Activated CD4-positive, alpha-beta T cell treated with anti-CD3 and anti-CD28 coated beads, Interleukin-2, amount 50 U/mL, for 4 hours (primary cell): ENCODE measurements at places on chromosomes 7 and 10.

DNA sequence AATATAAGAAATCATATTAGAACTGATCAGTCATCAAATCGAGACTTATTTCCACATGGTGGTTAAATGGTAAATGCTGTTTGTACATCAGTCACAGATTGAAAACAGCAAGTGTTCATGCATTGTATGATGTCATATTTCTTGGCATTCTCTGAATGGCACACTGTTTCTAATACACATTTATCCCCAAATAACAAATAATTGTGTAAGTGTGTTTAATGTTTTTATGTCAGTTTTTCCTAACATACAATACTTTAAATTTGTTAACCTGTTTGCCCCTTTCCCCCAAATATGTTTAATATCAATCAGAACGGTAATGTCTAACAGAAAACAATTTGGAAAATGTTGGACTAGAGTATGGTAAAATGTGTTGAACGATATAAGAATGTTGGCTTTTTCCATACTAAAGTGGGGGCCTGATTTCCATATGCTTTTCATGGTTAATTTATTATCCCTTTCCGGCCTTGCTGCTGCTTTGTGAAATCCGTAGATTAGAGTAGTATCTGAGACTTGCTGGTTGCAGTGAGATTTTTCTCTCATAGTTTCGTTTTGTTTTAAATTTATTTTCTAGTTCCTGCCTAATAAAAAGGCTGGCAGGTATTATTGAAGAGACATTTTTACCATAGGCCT is 23.7 kb downstream of the RAB18 start:
- DNase-seq, result no peak

DNA sequence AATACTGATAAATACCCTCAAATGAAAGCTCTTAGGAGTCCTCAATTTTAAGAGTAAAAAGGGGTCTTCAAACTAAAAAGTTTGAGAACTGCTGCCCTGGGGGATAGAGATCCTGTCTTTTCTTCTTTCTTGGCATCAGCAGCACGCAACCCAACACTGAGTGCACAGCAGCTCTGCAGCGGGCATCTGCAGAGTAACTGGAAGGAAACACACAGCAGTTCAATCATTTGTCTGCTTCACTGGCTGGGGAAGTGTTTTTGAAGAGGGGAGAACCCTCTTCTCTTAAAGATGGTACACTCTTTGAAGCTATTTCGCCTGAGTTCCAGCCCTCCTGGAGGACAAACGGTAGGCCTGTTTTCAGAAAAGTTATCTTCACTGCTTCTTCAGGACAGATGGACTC is 193.6 kb downstream of the FGFR2 start:
- no peak for DNase-seq

DNA sequence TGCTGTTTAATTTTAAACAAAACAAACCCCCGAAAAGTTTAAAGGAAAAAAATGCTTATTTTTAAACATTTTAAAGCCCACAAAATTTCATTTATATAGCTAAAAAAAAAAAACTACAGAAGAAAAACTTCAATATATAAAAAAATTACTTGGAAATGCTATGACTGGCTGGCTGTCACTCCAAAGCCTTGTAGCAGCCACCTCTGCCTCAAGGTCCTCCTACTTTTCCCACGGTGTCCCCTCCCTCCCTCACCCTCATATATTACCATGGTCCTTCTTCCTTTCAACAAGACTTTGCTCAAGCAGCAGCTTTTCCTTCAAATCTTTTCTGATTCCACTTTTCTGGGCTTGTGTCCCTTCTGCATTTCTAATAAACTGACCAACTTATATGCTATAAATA is 122.0 kb downstream of the TPK1 start:
- DNase-seq, result no peak

GRCh38 chr7:24923172-24923865 is 56.7 kb downstream of the OSBPL3 start:
- DNase-seq, result no peak

DNA sequence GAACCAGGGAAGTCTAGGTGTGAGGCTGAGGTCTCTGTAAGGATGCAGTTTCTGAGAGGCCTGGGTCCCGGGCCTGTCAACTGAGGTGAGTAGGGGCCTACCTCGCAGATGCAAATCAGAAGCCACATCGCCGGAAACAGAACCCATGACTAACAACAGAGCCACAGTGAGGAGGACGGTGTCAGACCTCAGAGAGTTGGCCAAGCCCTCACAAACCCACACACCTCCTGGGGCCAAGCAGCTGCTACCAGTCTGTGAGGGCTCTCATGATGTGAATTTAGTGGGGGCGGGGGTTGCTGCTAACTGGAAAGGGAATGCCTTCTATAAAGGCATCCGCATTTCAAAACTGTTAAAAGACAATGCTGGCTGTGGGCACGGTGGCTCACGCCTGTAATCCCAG is 103.0 kb downstream of the COBL start:
- no peak for DNase-seq

- DNase-seq, result no peak
Measured at GRCh38 chr7:103391150-103391549, 43.7 kb downstream of the PSMC2 start.

DNA sequence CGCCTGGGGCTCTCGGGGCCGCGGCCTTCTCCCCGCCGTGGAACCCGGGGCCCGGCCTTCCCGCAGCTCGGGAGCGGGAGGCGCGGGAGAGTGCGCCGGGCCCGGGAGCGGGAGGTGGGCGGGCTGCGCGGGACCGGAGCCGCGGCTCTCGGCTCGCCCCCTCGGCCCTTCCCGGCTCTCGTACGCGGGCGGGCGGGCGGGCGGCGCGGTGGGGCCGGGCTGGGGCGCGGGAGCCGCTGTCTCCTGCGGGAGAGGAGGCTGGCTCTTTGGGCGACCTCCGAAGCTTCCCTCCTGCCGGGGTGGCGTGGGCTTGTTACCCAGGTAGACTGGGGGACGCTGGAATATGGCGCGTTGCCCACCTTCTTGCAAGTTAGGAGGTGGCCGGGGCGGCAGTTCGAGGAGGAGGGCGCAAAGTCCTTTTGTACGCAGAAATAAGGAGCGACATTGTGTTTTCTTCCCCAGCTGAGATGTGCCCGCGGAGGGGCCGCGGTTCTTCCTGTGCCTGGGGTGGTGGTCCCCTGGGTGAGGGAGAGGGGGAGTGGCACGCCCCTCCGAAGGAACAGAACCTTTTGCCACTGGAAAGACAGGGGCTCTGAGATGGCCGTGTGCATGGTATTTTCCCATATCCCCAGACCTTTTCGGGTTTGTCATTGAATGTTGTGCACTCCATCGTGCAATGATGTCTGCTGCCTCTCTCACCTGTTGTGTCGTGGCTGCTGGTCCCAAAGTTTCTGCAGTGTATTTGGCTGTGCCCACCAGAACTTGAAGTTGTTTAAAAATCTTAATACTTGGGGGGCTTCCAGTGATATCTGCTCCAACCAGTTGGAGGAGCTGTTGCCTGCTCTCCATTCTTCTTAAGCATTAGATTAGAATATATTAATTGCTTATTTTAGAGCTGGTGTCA is 844 bp downstream of the NRF1 start:
- DNase-seq, result peak; percentile 16

GRCh38 chr10:11017000-11017569 is 587 bp upstream of the CELF2 start:
- no peak for DNase-seq

DNA sequence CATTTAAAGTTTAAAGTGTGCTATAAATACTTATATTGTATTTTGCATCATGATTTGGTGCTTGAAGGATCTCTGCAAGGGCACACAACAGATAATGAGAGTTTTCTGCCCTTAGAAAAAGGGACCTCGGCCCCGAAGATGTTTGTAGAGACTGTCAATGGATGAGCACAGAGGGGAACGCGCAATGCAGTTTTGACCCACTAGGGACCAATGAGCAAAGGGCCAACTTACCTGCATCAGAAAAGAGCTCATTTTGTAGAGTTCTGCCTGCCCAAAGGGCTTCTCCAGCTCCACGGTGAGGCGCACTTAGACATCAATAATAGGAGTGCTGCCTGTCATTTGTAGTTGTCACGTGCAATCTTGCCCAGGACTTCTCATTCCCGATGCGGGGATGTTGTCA is 91.1 kb downstream of the BUB3 start:
- no peak for DNase-seq

DNA sequence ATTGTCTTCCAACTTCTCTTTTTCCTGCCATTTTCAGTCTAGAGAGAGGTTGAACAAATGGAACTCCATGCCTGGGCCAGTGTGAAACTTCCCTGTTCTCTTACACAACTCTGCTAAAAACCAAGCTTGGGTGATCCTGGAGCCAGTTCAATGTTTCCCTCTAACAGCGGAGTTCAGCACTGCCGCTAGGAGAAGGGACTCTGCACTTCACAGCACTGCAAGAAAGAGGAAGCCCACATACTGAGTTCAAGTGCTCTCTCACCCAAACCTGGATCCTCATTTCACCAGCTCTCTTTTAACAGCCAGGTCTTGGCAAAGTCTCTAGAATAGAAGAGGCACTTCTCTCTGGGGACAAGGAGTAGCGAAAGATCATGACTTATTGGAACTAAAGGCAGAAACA is 18.8 kb downstream of the FOXI2 start:
- no peak for DNase-seq

DNA sequence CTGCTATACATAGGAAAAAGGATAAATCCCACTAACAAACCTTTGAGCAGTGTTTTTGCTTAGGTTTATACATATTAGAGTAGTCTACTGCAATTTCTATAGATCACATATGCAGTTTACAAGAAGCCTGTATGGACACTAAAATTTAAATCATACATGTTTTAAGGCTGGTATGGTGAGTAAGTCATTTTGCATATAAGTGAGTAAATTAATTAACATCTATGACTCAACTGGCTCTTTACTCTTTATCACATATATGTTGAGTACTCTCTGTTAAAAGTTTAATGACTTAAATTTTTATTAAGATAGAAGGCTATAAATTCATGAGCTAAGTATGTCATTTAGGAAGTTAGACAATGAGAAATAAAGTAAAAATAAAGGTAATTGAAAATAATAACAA is 69.4 kb downstream of the LRRN3 start:
- no peak for DNase-seq
